Epithelial cell of proximal tubule (primary cell): ENCODE measurements at places on chromosomes 2 and 18. TPM values are rescaled to one million over a fixed set of nuclear protein-coding genes. Genes with fewer than 3 reads are reported as not detected.

Gene C2orf69
- 13.0 and 14.3 TPM in 2 replicates for total RNA-seq

Gene ITGB6
- 35.3 and 50.4 TPM in 2 replicates for total RNA-seq

Gene POU3F3
- total RNA-seq = 22.1 and 34.0 TPM in 2 replicates

Gene HNMT
- 20.2 and 22.9 TPM in 2 replicates for total RNA-seq

Gene LOXHD1
- not detected in 2 replicates for total RNA-seq

Gene TMEM37
- 0.36 and 1.2 TPM in 2 replicates for total RNA-seq

Gene REG1A
- not detected in 2 replicates for total RNA-seq

Gene NAGK
- 100 and 119 TPM in 2 replicates for total RNA-seq

Gene TSPYL6
- total RNA-seq = not detected in 2 replicates

Gene RIT2
- total RNA-seq = not detected in 2 replicates

Gene NPHP1
- 3.1 and 5.3 TPM in 2 replicates for total RNA-seq

Gene IL36G
- not detected in 2 replicates for total RNA-seq

Gene PROM2
- 5.1 and 7.5 TPM in 2 replicates for total RNA-seq

Gene FSIP2
- total RNA-seq = under 0.01 and 0.35 TPM in 2 replicates

Gene HAAO
- 2.2 and 6.1 TPM in 2 replicates for total RNA-seq

Gene ST6GAL2
- total RNA-seq = 0.23 and 0.80 TPM in 2 replicates

Gene BBS5
- 3.6 and 4.3 TPM in 2 replicates for total RNA-seq

Gene NTSR2
- not detected in 2 replicates for total RNA-seq

Gene MERTK
- 4.3 and 8.7 TPM in 2 replicates for total RNA-seq

Gene C2orf76
- 5.4 and 9.3 TPM in 2 replicates for total RNA-seq

Gene PID1
- 0.69 and 1.9 TPM in 2 replicates for total RNA-seq

Gene ADRA2B
- total RNA-seq = 0.23 and 0.29 TPM in 2 replicates

Gene SPAG16
- 17.3 and 25.5 TPM in 2 replicates for total RNA-seq

Gene GNAL
- total RNA-seq = 3.2 and 5.0 TPM in 2 replicates

Gene PTH2R
- total RNA-seq = not detected in 2 replicates

Gene TUBB8B
- not detected in 2 replicates for total RNA-seq

Gene C2orf78
- total RNA-seq = not detected in 2 replicates

Gene BOLL
- total RNA-seq = not detected in 2 replicates

Gene CAVIN2
- 0.51 and 0.98 TPM in 2 replicates for total RNA-seq

Gene EML6
- 0.22 and 3.7 TPM in 2 replicates for total RNA-seq

Gene C1GALT1C1L
- total RNA-seq = 0.29 and 1.1 TPM in 2 replicates

Gene ATOH8
- 0.52 and 0.94 TPM in 2 replicates for total RNA-seq

Gene DCC
- total RNA-seq = not detected in 2 replicates

Gene NHEJ1
- 13.1 and 17.1 TPM in 2 replicates for total RNA-seq

Gene NCKAP5
- 0.58 and 0.69 TPM in 2 replicates for total RNA-seq

Gene LRP1B
- total RNA-seq = 0.07 and 0.12 TPM in 2 replicates

Gene RFTN2
- not detected in 2 replicates for total RNA-seq

Gene CLEC4F
- total RNA-seq = not detected in 2 replicates

Gene VWA3B
- not detected in 2 replicates for total RNA-seq

Gene NAT8
- total RNA-seq = not detected in 2 replicates

Gene MEP1B
- total RNA-seq = not detected in 2 replicates

Gene IFT172
- 3.7 and 12.1 TPM in 2 replicates for total RNA-seq

Gene REG3G
- not detected in 2 replicates for total RNA-seq

Gene XDH
- 1.0 and 2.2 TPM in 2 replicates for total RNA-seq

Gene PELI1
- 8.2 and 10.6 TPM in 2 replicates for total RNA-seq

Gene PIEZO2
- total RNA-seq = 0.07 and 7.5 TPM in 2 replicates

Gene MAP2
- total RNA-seq = 4.0 and 12.2 TPM in 2 replicates
